ENCODE measurements at places on chromosomes 11 and 22.

DNA sequence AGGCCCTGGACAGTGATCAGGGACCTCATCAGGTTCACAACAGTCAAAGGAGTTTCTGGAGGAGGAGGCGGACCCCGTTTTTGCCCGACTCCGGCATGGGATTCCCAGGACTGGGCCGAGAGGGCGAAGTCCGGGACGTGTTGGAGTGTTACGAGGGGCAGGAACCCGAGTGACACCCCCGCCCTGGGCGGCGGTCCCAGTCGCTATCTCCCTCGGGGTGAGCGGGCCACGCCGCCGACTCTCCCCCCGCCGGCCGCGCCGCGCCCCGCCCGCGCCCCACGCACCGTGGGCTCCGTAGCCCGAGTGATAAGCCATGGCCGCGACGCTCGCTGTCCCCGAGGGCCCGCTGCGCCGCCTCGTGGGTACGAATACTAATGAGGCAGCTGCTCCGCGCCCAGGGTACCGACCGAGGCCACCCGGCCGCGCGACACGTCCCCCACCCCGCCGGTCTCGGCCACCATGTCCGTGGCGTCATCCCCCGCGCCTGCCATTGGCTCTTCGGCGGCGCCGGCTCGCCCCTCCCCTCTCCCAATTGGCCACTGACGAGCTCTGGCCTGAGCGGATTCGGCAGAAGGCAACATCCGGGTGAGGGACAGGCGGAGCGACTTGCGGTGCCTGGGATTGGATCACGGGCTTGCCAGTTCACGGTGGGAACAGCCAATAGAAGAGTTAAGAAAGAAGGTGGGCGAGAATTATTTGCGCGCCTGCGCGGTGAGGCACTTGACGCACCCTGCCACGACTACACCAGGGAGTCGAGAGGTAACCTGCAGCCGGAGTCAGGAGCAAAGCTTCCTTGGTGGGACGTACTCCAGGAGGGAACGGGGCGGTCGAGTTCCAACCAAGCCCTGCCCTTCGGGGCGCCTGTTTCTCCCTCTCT lies at the start of gene YIF1A:
Gene YIF1A (minus strand): TSS at position 473 of the 877 bp plus-strand sequence. CDS start 158 bp downstream, at position 315.
- peak; percentile 99 for DNase-seq

DNA sequence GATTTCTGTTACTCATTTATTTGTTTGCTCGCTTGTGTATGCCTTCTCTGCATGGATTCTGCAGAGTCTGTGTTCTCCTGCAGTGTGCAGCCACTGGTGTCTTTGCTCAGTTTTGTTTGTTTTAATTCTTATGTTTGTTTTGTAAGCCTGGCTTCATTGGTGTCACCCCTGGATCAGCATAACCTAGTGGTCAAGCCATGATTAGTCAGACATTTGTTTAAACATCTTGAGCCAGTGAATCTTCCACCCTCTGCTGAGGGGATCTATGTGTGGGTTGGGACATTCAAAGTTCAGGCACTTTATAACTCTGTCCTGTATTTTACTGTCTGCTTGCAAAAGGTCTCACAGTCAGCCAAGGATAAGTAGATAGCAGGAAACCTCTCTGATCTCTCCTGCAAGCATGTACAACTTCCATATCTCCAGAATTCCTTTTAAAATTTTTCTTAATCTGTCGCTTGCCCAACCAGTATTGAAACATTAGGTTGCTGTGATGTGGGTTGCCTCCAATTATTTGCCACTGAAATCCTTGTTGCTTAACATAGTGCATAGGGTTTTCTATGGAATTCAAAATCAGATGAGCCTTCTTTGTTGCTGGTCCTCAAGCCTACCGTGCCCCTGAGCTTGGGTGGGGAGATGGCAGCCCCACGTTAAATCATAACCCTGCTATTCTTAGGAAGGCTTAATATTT lies 86.8 kb downstream of the KCNQ1OT1 start:
- no peak for DNase-seq

GRCh38 chr11:46370253-46370652 lies 11.2 kb upstream of the MDK start:
- peak; percentile 49 for DNase-seq

DNA sequence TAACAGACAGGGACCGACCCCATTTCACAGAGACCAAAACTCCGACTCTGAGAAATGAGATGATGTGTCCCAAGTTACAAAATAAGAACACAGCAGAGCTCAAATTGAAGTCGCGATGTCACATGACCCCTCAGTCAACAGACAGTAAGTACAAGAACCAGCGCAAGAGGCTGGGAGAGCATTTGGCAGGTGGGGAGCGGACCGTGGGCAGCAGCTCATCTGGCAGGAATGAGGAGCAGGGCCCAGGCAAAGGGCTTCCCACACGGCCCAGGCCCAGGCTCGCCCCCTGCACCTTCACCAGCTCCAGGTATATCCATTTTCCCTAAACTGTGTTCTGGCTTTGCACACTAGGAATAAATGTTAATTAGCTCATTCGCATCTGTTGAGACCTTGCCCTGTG lies 34.3 kb downstream of the SCUBE1 start:
- peak; percentile 34 for DNase-seq

DNA sequence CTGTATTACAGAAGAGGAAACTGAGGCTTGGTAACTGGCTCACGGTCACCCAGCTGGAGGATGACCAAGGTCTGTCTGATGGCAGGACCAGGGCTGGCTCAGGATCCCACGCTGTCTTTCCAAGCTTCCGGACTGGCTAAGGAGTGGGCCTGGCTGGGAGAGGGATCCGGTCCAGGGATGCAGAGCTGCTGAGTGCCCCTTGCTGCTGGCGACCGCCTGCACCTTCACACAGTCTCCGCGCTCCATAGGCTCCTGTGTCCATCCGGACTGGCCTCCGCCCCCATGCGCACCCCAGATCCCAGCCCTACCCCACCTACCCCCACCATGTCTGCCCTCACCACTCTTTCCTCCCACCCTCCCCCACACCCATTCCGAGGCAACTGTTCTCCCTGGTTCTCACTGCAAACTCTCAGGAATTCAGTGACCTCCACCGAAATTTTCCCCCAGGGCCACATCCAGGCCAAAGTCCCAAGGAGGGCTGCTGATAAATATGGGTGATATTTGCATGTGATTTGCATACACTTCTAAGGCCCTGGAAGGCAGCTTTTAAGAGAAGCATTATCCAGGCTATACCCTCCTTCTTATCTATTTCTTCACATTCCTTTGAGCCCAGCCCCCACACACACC lies 48.5 kb upstream of the SLC35C1 start:
- no peak for DNase-seq

DNA sequence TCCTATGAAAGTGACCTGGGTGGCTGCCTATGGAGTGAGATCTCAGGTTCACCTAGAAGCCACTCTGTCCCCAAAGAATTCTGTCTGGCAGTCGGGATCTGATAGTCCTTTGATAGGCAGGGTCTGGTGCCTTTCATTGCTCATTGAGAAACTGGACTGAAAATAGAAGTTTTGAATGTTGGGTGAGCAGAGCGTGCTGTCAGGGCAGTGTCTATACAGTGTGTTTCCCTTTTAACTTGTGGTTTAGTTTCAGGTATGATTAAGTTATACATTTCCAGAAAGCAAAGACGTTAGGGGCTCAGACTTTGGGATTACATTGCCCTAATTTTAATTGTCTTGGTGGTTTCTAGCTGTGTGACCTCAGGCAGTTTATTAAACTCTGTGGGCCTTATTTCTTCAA lies 111.3 kb upstream of the PAX6 start:
- DNase-seq = no peak

DNA sequence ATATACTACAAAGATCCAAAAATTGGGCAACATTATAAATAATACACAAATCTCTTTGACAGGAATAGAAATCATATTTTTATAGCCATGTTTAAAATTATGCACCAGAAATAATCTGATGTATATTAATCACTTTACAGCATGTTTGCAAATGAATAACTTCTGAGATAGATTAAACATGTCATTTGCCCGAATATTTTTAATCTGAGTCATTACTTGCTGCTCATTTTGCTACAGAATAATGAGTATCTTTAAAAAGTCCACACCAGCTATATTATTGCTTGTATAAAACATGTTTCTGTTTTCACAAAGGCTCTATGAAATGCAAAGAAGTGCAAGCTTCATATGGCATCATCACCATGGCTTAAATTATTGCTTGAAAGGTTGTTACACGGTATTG lies 336.8 kb downstream of the GUCY1A2 start:
- DNase-seq = no peak

DNA sequence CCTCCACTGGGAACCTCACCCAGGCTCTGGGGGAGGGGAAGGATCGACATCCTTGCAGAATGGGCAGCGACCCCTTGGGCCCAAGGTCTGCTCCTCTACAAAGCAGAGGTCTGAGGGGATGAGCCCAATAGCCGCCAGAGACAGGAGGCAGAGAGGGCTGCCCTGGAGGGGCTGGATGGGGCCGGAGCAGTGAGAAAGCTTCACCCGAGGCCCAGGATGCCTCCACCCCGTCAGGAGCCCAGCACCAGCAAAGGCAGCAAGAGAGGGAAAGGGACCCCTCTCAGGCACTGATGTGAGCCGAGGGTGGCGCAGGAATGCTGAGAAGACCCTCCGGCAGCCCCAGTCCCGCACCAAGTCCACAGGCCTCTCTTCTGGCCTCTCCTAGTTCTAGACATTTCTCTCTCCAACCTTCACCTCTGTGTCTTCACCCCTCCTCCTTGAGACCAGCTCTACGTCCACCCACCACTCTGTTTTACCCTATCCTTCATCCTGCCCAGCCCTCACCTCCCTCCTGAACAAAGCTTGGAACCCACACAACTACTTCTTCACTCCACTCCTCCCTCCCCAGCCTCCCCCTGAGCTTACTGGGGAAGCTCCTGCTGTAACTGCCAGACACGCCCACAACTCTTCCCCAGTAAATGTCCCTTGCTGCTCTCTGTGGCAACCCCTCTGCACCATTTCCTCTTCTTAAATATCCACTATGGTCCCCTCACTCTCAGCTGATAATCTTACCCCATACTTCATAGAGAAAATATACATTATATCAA lies 131.9 kb downstream of the MPPED1 start:
- DNase-seq = no peak

- DNase-seq = no peak
Measured at GRCh38 chr11:60307507-60308195, 19.4 kb upstream of the MS4A6E start.

GRCh38 chr22:39314251-39314971 lies 5.0 kb downstream of the RPL3 start:
- DNase-seq = peak; percentile 45

DNA sequence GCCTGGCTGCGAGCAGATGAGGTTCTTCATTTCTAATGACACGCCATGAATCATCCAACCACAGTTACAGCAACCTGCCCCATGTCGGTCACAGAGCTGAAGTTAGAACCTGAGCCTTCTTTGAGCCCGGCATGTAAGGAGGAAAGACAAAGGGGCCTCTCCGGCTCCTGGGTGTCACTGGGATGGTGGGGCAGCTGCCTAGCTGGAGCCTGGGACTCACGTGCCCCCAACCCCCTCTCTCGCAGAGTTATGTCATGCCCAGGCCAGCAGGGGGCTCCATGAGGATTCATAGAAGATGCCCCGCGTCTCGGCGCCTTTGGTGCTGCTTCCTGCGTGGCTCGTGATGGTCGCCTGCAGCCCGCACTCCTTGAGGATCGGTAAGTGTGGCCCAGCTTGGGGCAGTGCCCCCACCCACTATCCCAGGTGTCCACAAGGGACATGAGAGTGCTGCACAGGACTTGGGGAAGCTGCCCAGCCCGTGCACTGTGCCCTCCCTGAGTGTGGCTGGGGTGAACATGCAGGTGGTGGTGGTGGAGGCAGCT lies 148.5 kb downstream of the GRIK4 start:
- DNase-seq = no peak

- no peak for DNase-seq
Measured at GRCh38 chr11:92711926-92712325, 257.5 kb upstream of the MTNR1B start.

GRCh38 chr11:121236115-121237001 lies 56.2 kb upstream of the SC5D start:
- DNase-seq = no peak

DNA sequence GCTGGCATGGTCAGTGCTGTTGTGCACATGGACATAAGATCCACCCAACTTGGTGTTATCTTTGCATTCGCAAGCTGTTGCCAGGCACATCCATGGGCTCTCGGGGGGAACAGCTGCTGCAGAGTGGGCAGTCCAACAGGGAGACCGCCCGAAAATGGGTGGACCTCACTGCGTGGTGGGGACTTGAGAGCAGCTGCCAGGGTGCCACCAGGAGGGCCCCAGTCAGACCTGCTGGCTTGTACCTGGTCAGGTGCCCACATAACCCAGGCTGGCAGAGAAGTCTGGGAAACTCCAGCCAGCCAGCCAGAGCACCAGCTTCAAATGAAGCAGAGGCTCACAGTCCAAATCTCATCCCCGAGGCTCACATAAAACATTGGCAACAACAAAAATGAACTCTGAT lies 120.2 kb downstream of the BCR start:
- peak; percentile 37 for DNase-seq

DNA sequence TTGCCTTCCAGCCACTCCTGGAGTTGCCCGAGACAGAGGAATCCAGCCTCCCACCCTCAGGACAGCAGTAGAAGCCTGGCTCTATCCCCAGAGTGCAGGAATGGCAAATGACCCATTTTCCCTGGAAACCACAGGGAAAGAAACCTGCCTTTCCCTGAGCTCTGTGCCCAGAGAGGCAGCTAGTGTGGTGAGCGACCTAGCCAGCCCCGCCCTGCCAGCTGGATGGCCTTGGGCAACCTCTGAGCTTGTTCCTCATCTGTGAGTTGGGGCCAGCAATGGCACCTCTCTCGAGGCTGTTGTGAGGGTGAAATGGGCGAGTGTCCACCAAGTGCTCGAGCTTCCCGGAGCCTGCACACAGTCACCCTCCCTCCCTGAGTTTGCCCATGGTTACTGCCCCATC lies 3.7 kb downstream of the OMP start:
- DNase-seq = no peak

DNA sequence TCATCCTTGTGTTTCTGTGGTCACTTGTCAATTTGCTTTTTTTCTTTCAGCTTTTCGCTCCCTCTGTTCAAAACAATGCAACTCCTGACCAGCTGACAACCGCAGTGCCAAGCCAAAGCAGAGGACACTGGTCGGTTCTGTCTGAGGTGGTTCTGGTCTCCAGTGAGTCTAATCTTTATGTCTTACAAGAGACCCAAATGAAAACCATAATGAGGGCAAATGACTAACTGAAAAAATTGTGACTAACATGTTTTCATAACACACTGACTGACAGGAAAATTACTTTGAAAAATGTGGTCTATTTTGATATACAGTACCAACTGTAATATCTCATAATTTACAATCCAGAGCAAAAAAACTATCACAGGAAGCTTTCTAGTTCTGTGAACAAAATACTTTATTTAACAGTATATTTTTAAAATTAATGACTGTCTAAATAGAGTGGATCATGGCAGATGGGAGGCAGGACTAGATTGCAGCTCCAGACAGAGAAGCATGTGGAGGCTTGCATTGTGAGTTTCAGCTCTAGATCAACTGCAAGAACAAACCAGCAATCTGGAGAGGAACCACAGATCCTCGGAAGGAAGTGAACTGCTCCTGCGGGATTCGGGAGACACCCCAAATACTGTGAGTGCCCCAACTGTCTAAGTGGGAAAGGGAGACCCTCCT lies 311.8 kb downstream of the SBF2 start:
- DNase-seq = no peak

- DNase-seq = no peak
Measured at GRCh38 chr11:8363921-8364320, 100.2 kb upstream of the LMO1 start.

GRCh38 chr22:19962246-19962908 lies 20.8 kb upstream of the TXNRD2 start:
- peak; percentile 71 for DNase-seq

Data from right cardiac atrium (tissue), 5 donors.